ENCODE measurements at places on chromosomes 4 and X.

DNA sequence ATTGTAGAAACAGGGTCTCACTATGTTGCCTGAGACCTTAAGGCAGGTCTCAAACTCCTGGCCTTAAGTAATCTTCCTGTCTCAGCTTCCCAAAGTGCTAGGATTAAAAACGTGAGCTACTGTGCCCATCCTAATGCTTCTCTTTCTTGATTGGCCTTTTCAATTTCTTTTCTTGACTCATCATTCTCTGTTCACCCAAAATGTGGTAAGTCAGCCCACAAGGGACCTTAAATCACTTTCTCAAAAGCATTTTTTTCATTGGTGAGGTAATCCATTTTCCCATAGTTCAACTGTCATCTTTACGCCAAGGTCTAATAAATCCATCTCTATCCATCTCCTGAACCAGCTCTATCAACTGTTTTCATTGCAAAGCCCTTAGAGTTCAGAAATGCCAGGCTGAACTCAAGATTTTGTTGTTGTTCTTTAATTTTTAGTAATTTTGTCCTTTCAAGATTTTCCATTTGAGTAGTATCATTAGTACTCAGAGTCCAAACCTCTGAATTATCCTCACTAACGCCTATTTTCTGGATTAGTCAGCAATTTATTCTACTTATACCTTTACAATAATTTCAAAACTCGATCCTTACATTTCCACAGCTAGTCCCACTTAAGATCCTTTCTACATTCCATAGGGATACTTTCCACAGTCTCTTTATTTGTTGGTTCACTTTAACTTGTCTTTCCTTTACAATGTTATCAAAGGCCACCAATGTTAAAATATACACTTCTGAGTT lies 528.6 kb downstream of the IL15 start:
- DNase-seq: no peak

DNA sequence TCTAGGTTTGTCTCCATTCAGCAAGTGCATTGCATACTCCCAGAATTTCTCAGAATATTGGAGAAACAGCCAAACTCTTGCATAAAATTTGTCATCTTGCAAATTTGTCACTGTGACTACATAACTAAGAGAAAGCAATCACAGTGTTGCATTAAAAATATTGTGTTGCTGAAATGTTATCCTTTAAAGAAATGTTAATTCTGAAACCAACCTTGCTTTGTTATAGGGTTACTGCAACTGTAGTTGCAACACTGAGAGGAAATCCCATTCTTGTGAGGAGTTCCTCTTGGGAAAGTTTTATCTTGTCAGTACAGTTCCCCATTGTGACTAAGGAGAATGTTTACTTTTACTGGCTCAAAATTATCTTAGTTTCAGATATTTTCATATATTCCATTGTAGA lies 20.9 kb downstream of the CYBB start:
- no peak for DNase-seq

- no peak for DNase-seq
Observed at GRCh38 chrX:70134116-70134477, 850 bp downstream of the IGBP1 start.

DNA sequence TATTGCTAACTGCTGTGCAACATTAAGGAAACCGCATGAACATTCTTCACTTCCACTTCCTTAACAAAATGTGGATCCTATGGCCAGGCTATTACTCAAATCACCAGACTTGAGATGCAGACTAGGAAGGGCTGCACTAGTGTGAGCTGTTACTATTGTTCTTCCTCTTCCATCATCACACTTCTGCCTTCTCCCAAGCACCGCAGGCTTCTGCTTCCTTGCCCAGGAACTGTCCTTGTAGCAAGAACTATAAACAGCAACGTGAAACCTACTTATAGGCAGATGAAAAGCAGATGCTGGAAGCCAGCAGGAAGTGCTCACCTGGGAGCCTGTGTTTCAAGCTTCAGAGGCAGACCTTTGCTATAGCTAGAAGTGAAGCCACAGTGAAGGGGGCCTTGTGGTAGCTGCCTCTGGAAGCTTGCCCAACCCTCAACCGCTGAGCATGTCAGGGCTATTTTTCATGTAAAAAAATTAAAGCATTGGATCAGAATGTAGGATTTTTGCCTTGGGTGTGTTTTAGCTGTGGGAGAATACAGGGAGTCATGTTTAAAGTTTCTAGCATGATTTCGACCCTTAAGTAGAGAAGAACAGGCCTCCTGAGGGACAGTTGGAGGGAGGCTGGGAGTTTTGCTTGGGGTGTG lies 43.9 kb downstream of the CLNK start:
- DNase-seq: no peak

- no peak for DNase-seq
Observed at GRCh38 chrX:119745283-119745848, 13.0 kb upstream of the SOWAHD start.

- DNase-seq: no peak
Observed at GRCh38 chr4:19025031-19025430, 1003.5 kb upstream of the LCORL start.

GRCh38 chrX:53196678-53197077 lies 28.3 kb downstream of the KDM5C start:
- DNase-seq: no peak

DNA sequence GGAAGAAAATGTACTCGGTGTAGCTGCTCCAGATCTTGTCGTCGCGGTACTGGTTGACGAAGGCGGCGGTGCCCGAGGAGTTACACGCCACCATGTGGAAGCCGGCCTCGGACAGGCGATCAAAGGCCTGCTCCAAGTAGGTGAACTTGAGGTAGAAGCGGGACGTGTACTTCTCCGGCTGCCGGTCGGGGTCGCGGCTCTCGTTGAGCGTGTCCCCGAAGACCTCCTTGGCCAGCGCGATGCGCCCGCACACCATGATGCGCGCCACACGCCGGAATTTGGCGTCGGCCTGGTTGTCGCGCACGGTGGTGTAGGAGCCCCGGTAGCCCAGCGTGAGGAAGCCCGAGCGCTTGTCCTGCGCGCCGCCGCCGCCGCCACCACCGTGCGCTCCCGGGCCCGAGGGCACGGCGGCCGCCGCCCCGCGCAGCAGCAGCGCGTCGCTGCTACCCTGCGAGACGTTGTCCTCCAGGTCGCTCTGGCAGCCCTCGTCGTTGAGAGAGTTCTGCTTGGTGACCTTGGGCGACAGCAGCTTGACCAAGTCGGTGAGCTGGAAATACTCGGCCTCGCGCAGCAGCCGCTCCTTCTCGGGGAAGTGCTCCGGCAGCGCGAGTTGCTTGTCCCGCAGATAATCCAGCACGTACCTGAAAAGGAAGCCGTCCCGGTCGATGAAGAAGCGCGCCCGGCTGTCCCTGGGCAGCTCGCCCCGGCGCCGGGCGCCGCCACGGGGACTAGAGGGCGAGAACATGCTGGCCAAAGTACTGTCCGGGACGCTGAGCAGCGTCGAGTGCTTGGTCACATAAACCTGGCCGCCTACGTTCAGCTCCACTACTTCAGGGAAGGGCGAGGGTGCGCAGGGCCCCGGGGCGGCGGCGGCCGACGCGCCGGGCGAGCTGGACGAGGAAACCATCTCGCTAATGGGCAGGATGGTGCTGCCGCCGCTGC lies 775 bp downstream of the KCTD8 start:
- no peak for DNase-seq

GRCh38 chrX:100685997-100686305 lies 42.0 kb downstream of the SRPX2 start:
- DNase-seq: no peak

DNA sequence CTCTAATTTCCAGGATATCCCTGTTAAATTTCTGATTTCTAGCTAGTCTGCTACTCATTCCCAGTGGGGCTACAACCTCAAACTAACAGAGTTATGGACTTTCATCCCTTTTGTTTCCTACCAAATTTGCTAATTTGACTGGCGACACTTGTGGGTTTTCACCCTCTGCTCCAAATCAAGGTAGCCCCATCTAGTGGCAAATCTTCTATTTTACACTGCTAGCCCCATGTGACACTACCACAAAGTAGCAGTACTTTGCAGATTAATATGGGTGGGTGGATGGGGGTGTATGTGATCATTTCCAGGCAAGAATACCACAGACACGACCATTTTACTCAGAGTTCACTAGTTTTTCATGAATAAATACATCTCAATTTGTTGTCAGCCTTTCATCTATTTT lies 150.3 kb downstream of the MSL3 start:
- no peak for DNase-seq

- peak; percentile 9 for DNase-seq
Observed at GRCh38 chrX:16160729-16161128, 6.6 kb upstream of the MAGEB17 start.

DNA sequence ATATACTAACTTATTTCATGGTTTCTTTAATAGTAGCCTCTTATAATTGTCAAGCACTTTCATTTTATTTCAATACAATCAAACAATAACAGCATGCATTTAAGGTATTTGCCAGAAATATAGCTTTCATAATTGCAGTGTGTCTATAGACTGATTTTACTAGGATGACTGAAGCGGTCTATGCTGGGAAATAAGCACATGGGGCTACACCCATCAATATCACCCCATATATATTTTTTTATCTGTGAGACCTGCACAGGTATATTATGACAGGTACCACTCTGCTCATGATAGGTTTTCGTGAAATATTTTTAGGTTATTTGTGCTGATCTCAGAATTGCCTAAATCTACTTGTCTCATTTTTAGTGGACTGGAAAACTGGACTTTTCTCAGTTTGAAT lies 229.1 kb upstream of the PITX2 start:
- no peak for DNase-seq
